Osteoblast (primary cell): ENCODE measurements at places on chromosomes 3 and 15.
A peak's percentile ranks its signal among the peaks of the same experiment; 100 is the strongest.

GRCh38 chr3:153749070-153749610 is 372.1 kb upstream of the ARHGEF26 start:
- no peaks in the 10 kb centered on the region for H3K4me1 ChIP-seq
- no peaks in the 10 kb centered on the region for H3K36me3 ChIP-seq
- no peak overlapping the region for H3K4me3 ChIP-seq
- H3K27me3 ChIP-seq, result no peaks in the 10 kb centered on the region
- DNase-seq, result no peak

DNA sequence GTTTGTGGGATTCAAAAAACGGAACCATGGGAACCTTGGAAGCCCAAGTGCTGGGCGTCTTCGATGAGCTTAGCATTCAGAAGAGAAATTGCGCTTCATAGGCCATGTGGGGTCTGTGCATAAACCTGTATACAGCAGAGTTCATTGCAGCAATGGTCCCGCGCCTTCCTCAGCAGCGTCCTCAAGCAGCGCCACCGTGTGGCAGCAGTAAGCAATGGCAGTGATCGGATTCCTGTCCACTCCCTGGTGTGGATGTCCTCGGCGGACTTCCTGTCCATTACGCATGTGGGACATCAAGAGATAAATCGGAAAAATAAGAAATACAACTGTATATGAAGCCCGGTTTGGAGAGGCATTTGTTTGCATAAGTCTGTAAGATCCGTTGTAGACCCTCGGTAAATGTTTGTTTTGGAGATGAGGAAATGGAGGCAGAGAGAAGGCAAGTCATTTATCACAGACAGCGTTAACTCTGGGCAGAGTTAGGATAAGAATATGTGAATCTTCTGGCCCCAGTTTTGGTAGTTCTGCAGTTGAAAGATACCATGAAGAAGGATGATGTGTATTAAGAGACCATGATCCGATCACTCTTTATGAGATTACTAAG is 57.7 kb downstream of the CNTN4 start:
- H3K4me3 ChIP-seq, result no peak overlapping the region
- no peak for DNase-seq

GRCh38 chr15:67479781-67480505 is 41.0 kb upstream of the C15orf61 start:
- peak; percentile 69 for DNase-seq
- H3K4me3 ChIP-seq, result peak overlapping the region; percentile 4
- peaks cover 7% of the 10 kb centered on the region for H3K4me1 ChIP-seq
- H3K36me3 ChIP-seq, result no peaks in the 10 kb centered on the region

DNA sequence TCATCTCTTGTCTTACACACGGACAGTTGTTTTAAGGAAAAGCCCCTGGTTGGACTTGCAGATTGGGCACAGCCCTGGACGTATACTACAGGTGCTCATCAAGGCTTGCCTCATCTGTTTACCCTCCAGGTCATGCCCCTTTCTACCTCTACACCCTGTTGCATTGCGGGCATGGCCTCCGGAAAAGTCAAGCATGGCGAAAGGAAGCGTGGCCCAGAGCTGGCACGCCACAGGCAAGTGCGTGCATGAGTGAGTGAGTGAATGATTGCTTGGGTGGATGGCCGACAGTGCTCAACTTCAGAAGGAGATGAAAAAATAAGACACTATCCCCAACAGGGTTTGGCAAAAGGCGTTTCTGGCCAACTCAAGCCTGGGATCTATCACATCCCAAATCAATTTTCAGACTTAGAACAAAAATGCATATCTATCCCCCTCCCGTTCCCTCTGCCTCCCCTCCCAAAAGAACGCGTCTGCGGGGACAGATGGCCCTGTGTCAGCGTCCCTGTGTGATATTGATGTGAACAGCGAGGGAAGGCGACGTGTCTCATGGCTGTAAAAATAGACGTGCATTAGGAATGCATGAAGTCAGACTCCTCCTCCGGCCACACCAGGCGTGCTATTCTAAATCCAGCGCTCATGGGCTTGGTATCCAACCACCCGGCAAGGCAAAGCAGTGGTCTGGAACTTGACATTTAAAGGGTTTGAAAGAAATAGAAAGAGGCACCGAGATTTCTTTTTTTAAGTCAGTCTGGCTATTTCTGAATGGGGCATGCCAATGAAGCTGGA is 96.0 kb downstream of the RPLP1 start:
- no peak for DNase-seq
- H3K27ac ChIP-seq, result no peak overlapping the region
- no peaks in the 10 kb centered on the region for H3K36me3 ChIP-seq
- no peak overlapping the region for H3K4me3 ChIP-seq
- H3K4me1 ChIP-seq, result no peaks in the 10 kb centered on the region
- H3K27me3 ChIP-seq, result peaks cover 27% of the 10 kb centered on the region

DNA sequence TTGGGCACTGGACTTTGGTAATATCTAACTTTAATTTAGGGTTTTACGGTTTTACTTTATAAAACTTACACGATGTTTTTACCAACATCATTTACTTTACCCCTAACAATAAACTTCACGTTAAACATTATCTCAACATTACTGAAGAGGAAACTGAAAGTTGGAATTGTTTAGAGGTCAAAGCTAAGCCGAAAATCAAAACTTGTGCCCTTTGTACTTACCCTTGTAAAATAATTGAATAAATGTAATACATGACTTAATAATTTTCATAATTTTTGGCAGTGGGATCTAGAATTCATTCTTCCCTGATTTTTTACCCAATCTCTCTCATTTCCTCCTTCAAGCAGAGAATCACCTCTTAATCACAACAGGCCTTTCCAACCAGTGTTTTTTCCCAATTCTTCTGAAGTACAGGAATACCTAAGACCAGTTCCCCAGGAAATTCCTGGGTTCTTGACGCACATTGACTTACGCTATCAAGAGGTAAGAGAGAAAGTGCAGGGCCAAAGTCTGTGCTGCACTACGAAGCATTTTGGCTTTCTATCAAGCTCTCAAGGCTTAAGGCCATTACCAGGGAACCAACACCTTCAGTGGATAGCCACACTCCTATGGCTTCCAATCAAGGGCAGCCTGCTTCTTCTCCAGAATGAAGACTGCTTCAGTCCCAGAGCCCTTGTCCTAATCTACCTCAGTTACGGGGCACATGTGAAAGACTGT is 11.9 kb upstream of the SEMA6D start:
- H3K4me3 ChIP-seq, result no peak overlapping the region
- DNase-seq, result no peak
- H3K36me3 ChIP-seq, result no peaks in the 10 kb centered on the region

DNA sequence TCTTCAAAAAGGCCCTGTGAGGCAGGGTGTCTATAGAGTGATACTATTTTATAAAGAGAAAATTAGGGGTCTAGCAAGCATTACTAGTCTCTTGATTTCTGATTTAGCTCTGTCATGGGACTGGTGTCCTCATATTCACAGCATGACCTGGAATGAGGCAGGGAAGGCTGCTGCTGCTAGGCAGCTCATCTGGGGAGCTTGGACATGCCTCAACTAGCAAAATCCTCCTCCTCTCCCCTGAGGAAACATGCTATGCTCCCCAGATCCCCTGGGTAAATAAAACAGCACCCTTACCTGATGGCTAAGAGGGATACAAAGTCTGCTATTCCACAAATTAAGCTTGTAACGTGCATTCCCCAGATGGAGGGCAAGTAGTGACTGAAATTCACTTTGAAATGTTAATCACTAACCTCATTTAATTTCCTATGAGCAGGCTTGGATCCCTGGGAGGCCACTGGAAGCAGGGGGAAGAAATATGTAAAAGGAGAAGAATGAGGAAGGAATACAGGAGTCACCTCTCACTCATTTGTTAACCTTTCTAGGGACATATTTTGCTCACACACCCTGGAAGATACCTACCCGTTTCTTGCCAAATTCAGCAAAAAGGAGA is 709.4 kb downstream of the SQOR start:
- no peaks in the 10 kb centered on the region for H3K36me3 ChIP-seq
- no peaks in the 10 kb centered on the region for H3K27me3 ChIP-seq
- no peaks in the 10 kb centered on the region for H3K4me1 ChIP-seq

DNA sequence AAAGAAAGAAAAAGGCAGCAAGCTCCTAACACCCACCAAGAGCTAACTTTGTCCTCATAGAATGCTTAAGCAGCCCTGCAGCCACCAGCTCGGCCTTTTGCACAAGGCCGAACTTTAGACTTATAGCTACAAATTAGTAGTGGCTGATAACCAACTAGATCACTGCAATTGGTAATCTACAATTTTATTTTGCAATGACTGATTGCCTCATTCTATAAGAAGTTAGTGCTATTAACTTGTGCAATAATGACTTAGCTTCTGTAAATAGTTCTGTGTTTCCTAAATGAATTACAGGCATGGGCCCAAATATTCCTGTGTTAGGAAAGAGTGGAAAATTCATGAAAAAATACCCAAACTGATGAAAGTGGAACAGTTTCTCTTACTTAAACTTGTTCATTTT is 284.8 kb upstream of the CFAP20DC start:
- H3K27ac ChIP-seq, result no peak overlapping the region
- DNase-seq, result no peak
- H3K4me1 ChIP-seq, result no peaks in the 10 kb centered on the region
- no peak overlapping the region for H3K4me3 ChIP-seq

- H3K4me3 ChIP-seq, result no peak overlapping the region
- DNase-seq, result no peak
- H3K36me3 ChIP-seq, result no peaks in the 10 kb centered on the region
- no peaks in the 10 kb centered on the region for H3K4me1 ChIP-seq
These were observed 85.7 kb downstream of the TBL1XR1 start for GRCh38 chr3:177111541-177111949.

- no peaks in the 10 kb centered on the region for H3K27me3 ChIP-seq
These were observed 29.5 kb upstream of the VEPH1 start for GRCh38 chr3:157532529-157533297.

GRCh38 chr3:108134555-108134880 is 43.7 kb upstream of the CD47 start:
- H3K27ac ChIP-seq, result no peak overlapping the region
- H3K36me3 ChIP-seq, result no peaks in the 10 kb centered on the region
- H3K27me3 ChIP-seq, result no peaks in the 10 kb centered on the region
- H3K4me1 ChIP-seq, result peaks cover 27% of the 10 kb centered on the region
- no peak overlapping the region for H3K4me3 ChIP-seq
- no peak for DNase-seq

DNA sequence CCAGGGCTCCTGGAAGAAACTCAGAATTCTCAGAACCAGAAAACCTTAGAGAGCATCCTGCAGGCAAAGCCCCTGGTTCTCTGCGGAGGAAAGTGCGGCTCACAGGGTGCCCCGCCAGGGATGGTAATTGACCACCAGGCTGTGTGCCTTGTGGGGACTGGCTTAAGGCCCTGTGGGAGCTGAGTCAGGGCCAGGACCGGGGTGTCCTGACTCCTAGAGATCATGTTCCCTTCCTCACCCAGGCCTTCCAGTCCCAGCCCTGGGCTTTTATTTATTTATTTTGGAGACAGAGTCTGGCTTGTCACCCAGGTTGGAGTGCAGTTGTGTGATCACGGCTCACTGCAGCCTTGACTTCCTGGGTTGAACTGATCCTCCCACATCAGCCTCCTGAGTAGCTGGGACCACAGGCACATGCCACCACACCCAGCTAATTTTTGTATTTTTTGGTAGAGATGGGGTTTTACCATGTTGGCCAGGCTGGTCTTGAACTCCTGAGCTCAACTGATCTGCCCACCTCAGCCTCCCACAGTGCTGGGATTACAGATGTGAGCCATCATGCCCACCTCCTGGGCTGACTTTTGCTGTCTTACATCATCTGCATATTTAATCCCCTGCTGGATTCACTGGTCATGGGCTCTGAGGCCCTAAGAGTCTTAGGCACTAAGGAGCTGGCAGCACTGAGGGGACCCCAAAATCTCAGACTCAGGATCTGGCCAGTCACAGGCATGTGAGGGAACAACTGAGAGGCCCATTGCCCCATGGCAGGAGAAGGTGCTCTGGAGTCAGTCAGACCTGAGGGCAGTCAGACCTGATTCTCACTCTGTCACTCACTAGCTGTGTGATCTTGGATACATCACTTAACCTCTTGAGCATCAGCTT is 20.4 kb upstream of the LAMP3 start:
- H3K4me1 ChIP-seq, result peaks cover 14% of the 10 kb centered on the region
- H3K36me3 ChIP-seq, result no peaks in the 10 kb centered on the region
- DNase-seq, result no peak
- peaks cover 19% of the 10 kb centered on the region for H3K27me3 ChIP-seq

- H3K4me1 ChIP-seq, result no peaks in the 10 kb centered on the region
- H3K27me3 ChIP-seq, result peaks cover 25% of the 10 kb centered on the region
- no peak overlapping the region for H3K27ac ChIP-seq
- no peaks in the 10 kb centered on the region for H3K36me3 ChIP-seq
- DNase-seq, result peak; percentile 74
These were observed 45.3 kb downstream of the ALDH1L1 start for GRCh38 chr3:126135071-126135405.

GRCh38 chr3:161848376-161848775 is 351.8 kb downstream of the OTOL1 start:
- no peak overlapping the region for H3K4me3 ChIP-seq
- H3K27me3 ChIP-seq, result no peaks in the 10 kb centered on the region
- H3K36me3 ChIP-seq, result no peaks in the 10 kb centered on the region

DNA sequence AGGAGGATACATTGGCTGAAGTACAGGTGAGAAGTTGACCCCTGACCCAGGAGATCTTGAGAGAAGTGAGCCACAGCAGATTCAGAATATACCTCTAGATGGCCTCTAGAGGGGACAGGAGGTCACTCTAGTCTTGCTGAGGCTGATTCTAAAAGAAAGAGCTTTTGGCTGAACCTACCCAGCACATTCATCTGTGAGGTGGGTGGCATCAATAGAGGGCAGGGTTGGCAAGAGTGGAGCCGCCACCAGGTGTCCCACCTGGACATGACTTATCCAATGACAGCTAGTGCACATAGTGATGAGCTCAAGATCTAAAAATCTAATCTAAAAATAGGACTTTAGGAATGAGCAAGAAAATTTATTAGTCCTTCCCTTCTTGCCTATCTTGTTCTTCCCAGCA is 51.6 kb downstream of the CYP19A1 start:
- H3K27me3 ChIP-seq, result no peaks in the 10 kb centered on the region
- DNase-seq, result no peak
- H3K4me3 ChIP-seq, result no peak overlapping the region
- H3K4me1 ChIP-seq, result peaks cover 20% of the 10 kb centered on the region
- no peak overlapping the region for H3K27ac ChIP-seq
- H3K36me3 ChIP-seq, result no peaks in the 10 kb centered on the region

DNA sequence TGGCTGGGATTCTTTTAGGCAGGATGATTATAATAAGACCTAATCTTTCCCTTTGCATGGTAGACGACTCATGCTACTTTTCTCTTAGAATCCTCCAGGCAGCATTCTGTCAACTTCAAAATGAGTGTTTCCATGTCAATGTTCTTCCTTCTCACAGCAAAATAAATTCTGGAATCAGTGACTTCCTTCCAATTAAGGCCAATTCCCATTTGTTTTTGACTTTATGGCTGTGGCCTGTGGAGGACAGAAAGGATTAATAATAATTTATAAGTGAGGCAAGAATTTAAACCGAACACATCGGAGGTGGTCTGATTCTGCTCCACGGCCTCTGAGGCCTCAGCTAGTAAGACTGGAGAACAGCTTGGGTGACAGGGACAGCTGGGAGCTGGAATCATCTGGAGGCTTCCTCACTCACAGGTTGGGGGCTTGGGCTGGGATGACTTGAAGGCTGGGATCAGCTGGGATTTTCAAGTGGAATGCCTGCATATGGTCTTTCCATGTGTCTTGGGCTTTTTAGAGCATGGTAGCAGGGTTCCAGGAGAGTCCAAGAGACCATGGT is 241.8 kb upstream of the MCTP2 start:
- H3K36me3 ChIP-seq, result no peaks in the 10 kb centered on the region
- H3K4me1 ChIP-seq, result no peaks in the 10 kb centered on the region
- H3K27ac ChIP-seq, result no peak overlapping the region
- no peak for DNase-seq
- no peaks in the 10 kb centered on the region for H3K27me3 ChIP-seq

- DNase-seq, result no peak
- no peaks in the 10 kb centered on the region for H3K27me3 ChIP-seq
- H3K36me3 ChIP-seq, result no peaks in the 10 kb centered on the region
- H3K4me1 ChIP-seq, result no peaks in the 10 kb centered on the region
These were observed 153.9 kb upstream of the ARHGEF26 start for GRCh38 chr3:153967260-153967659.
